Posterior vena cava (tissue), 2 donors: ENCODE measurements at places on chromosomes 12 and 14. TPM values are rescaled to one million over a fixed set of nuclear protein-coding genes. Genes with fewer than 3 reads are reported as not detected.
A peak's percentile ranks its signal among the peaks of the same experiment; 100 is the strongest.

The TMEM253 gene
- not detected for total RNA-seq

The LMNTD1 gene
- not detected for total RNA-seq

The ZDHHC22 gene
- total RNA-seq = not detected

The KRT83 gene
- not detected for total RNA-seq

DNA sequence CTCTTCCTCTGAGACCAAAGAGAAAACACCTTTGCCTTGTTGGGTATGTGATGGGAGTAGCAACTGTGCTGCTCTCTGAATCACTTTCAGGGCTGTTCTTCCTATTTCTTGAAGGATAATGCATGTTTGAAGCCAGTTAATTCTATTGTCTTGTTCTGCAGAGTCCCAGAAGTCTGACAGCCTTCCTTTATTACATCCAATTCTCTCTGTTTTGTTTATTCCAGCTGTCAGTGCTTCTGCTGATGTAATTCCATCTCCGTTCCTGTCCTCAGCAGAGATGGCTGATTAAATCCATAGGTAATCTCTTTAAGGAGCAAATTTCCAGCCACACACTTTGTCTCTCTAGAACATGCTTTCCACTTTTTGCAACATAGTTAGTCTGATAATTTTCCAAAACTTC lies 59.7 kb downstream of the MGAT4C start:
- DNase-seq = no peak

DNA sequence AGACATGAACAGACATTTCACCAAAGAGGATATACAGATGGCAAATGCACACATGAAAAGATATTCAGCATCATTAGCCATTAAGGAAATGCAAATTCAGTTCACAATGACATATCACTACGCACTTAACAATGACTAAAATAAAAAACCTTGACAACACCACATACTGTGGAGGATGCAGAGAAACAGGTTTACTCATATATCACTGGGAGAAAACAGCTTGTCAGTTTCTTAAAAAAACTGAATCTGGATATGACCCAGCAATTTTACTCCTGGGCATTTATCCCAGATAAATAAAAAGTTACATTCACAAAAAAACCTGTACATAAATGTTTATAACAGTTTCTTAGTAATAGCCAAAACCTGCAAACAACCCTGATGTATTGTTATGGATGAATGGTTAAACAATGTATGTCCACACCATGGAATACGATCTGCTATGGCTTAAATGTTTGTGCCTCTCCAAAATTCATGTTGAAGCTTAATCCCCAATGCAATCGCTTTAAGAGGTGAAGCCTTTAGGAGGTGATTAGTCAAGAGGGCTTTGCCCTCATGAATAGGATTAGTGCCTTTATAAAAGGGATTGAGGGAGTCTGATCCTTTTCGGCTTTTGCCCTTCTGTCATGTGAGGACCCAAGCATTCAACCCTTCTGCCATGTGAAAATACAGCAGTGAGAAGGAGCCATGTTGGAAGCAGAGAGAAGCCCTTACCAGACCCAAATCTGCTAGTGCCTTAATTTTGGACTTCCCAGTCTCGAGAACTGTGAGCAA lies 36.0 kb upstream of the PPP4R3A start:
- no peak for DNase-seq

GRCh38 chr14:40248671-40249070 lies 816.4 kb upstream of the FBXO33 start:
- DNase-seq = no peak

GRCh38 chr12:110498984-110499706 lies 2.8 kb downstream of the VPS29 start:
- no peak for DNase-seq

DNA sequence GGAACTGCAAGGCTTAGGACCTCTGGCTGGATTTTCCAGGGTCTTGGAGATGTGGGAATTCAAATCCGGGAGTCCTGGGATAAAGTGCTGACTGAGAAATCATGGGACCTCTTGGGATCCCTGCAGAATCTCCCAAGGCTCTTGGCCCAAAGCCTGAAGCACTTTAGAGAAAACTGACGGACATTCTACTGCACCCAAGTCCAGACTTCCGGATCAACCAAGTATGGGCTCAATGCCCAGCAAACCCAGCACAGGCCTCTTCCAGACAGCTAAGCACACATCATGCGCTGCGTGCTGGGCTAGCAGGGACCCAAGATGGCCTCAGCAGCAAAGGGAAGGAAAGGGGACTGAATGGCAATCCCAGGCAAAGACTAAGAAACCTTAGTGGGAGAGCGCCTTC lies 85.0 kb downstream of the ACTN1 start:
- DNase-seq = no peak

- no peak for DNase-seq
These were observed 49.2 kb upstream of the SGPP1 start for GRCh38 chr14:63777024-63777423.

- peak; percentile 52 for DNase-seq
These were observed 34.6 kb upstream of the BEGAIN start for GRCh38 chr14:100621806-100622205.

GRCh38 chr12:122951979-122952892 lies 14.0 kb downstream of the ABCB9 start:
- DNase-seq = peak; percentile 92
